ENCODE measurements at places on chromosomes 5 and 9.

DNA sequence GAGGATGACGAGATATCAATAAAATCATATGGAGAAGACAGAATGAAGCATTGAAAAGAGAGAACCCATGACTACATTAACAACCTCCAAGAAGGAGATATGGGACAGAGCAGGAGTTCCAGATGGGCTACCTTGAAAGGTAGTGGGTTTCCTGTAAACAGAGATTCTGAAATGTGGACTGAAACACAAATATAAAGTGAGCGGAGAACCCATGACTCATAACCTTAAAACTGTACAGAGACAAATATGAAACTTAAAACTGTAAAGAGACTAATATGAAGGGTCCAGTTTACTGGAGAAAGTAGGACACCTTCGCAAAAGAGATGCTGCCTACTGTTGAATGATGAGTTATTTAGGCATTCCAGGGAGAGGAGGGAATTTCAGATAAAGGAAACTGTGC is 383.7 kb downstream of the CAAP1 start:
- DNase-seq: no peak

GRCh38 chr9:82912645-82913044 is 150.3 kb downstream of the RASEF start:
- DNase-seq: no peak

DNA sequence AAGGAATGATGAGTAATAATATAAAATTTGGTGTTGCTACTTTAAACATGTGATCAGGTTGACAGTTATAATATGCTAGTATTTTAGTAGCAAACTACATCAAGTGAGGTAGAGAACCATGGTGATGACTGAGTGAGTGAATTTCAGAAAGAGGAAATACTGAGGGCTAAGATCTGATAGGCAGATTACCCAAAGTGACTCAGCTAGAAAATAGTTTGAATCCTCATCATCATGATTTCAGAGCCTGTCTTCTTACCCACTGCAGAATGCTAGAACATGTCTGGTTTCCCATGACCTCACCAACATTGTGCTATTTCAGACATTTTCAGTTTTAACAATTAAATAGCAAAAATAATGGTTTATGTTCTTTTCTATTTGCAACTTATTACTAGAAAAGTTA is 602.1 kb downstream of the TAF11L14 start:
- DNase-seq: no peak

DNA sequence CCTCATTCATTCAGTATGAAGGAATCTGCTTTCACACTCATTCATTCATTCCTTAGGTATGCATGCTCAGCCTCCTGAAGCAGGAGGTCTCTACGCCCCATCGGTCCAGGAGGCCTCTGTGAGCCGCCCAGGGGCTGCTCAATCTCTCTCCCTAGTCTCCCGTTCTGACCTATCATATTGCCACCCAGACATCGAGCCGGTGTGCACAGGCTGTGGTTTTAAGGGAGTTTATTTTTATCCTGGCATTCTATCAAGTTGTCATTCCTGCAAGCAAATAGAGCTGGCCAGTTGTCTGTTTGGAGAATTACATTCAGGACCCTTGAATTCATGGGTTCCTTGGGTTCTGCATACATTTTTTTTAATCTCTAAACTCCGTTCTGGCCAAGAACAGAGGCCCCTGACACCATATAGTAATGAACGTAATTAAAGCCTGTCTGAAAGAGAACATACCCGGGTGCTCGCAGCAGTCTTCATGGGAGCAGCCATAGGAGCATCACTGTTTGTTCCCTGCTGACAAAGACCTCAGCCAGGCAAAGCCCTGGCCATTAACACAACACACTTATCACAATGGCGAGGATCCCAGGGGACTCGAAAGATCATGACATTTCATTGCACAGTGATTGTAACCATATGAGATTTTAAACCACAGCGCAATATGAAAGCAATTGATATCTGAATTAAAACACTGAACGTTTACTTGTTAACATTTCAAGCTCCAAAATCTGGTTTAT is 80.9 kb downstream of the ADAMTS16 start:
- DNase-seq: no peak

GRCh38 chr5:34022121-34022705 is 14.4 kb upstream of the AMACR start:
- no peak for DNase-seq

- no peak for DNase-seq
Measured at GRCh38 chr5:79792463-79792862, 102.8 kb downstream of the CMYA5 start.

DNA sequence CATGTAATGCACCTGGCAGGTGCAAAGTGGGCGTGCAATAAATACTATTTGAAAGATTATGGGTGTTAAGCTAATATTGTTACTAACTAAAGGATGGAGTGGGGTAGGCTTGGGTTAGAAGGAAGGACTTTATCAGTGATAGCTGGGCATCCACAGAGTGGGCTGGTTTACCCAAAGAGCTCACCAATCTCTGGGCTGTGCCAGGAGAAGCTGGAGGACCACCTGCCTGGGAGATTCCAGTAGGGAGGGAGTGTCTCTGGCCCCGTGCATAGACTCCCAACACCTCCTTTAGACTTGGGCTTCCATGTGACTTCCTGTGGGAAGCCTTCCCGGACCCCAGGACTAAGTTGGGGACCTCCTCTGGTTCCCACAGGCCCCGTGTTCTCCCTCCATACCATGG is 5.6 kb upstream of the URM1 start:
- DNase-seq: no peak

DNA sequence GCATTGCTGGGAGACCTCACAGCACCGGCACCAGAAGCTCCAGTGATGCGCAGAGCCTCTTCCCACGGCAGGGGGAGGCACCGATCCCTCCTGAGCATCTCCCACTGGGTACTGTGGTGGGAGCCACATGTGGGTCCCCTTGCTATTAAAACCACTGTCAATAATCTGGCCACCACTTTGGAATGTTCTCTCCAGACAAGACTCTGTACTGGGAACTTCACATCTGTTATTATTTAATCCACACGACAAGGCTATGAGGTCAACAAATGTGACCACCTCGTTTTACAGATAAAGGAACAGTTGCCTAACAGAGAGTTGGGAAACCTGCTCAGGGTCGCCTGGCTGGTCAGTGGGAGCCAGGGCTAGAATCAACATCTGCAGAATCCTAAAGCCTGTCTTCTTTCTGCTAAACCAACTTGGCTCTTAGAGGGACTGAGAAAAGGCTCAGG is 72.7 kb downstream of the EPB41L4B start:
- no peak for DNase-seq

- no peak for DNase-seq
Measured at GRCh38 chr9:110208031-110208430, at the start of gene C9orf152. Gene C9orf152, minus strand, starts transcription at chr9:110208159. Its CDS starts 580 bp downstream, at chr9:110207579.

DNA sequence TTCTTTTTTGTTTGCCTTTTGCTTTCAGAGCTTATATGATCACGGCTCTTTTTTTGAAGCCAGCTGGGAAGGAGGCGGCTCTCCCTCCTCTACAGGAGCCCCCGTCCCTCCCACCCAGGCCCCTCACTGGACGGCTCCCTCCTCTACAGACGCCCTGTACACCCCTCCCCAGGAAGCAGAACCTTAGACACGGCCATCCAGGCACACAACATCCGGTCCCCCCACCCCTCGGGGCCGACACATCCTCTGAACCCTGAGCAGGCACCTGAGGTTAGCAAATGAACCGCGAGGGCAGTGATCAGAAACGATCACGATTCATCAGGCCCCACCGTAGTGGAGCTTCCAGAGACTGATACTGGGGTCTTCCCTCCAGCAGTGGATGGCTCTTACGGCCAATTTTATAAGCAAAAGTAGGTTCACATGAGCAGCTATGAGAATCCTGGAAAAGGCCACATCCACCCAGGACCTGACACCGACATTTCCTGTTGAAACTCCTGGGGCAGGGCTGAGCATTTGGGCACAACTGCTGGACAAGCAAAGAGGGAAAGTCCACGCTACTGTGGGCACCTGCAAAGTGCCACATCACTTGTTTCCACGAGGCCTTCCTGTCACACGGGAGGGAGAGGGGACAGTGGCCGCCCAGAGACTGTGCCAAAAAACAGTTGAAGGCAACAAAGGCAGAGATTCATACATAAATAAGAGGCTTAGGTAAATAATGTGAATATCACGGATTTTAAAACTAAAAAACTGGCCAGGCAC is 78.9 kb downstream of the SEMA4D start:
- peak; percentile 54 for DNase-seq

GRCh38 chr9:137270929-137271695 is 6.4 kb upstream of the TOR4A start:
- no peak for DNase-seq

- no peak for DNase-seq
Measured at GRCh38 chr5:91132550-91132949, 250.6 kb downstream of the ARRDC3 start.

DNA sequence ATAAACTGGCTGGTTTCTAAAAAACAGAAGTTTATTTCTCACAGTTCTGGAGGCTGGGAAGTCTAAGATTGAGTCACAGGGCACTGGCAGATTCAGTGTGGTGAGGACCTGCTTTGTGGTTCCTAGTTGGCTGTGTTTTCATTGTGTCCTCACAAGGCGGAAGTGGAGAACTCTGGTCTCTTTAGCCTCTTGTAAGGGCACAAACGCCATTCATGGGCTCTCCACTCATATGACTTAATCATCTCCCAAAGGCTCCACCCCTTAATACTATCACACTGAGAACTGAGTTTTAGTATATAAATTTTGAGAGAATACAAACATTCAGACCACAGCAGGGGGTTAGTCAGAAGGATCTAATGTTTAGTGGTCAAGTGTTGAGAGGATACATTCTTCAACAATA is 208.2 kb downstream of the SEC61B start:
- no peak for DNase-seq

- no peak for DNase-seq
Measured at GRCh38 chr9:70192707-70193106, 66.1 kb upstream of the SMC5 start.

- no peak for DNase-seq
Measured at GRCh38 chr5:96049398-96050272, 88.0 kb upstream of the ELL2 start.

DNA sequence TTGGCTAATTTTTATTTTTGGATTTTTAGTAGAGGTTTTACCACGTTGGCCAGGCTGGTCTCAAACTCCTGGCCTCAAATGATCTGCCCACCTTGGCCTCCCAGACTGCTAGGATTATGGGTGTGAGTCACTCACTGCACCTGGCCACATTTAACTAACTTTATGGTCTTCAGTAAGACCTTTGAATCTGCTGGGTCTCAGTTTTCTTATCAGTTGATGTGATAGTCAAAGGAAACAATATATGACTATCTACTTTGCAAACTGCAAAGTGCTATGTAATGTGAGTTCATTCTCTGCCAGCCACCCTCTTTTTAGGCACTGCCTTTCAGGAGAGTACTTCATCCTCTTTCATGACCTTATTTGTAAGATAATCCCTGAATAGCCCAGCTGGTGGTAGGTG is 474.7 kb downstream of the PDE4D start:
- DNase-seq: no peak

- DNase-seq: no peak
Measured at GRCh38 chr5:87392801-87393200, 19.9 kb downstream of the CCNH start.

DNA sequence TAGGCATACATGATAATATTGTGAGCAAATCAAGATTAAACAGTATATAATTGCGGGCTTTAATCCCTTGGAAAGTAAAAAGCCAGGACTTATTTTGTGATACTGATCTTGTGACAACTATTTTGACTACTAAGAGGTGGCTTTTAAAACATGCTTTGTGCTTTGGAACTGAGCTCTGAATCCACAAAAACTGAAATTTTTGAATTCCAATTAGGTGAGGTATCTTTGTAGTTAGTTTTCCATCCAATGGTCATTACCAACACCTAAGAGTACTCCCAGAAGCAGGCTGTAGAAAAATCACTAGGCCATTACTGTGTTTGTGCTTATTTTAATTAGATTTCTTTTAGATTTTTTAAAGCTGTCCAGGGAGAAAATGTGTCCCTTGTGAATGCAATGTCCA is 559.5 kb upstream of the WWC1 start:
- DNase-seq: no peak

DNA sequence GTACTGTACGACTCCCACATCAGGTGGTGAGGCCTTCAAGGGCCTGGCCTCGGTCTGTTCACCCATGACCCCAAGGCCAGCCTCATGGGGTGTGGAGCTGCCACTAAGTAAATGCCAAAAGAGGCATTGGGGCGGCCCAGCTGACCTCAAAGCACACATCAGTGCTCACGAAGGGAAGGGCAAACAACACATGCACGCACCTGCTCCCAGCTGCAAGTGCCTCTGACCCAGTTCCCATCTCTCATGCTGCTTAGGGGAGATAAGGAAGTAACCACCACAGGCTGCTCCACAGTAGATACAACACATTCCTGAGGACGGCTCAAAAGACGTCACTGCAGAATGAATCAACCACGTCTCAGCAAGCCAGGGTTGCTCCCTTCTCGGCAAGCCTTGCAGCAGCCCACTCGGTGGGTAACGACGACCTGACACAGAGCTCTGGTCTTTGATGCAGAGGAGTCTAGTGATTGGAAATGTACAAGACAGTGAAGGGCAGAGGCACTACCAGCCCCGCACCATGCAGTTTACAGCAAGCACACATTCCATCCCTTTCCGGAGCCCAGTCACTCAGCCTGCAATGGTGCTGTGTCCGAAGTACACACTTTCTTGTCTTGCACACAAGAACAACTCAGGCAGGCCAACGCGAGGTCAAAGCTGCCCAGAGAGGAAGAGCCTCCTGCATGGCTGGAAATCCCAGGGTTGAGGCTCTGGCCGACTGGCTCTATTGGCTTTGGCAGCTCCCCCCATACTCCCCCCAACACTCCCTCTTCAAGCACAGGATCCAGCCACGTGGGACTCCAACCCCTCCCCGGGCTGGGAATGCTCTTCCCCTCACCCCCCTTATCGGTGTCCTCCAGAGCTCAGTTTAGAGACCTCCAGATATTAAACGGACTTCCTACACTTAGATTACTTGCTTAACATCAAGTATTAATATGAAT is 31.8 kb downstream of the FABP6 start:
- DNase-seq: no peak

- DNase-seq: no peak
Measured at GRCh38 chr5:77851176-77852067, 75.3 kb upstream of the TBCA start.

DNA sequence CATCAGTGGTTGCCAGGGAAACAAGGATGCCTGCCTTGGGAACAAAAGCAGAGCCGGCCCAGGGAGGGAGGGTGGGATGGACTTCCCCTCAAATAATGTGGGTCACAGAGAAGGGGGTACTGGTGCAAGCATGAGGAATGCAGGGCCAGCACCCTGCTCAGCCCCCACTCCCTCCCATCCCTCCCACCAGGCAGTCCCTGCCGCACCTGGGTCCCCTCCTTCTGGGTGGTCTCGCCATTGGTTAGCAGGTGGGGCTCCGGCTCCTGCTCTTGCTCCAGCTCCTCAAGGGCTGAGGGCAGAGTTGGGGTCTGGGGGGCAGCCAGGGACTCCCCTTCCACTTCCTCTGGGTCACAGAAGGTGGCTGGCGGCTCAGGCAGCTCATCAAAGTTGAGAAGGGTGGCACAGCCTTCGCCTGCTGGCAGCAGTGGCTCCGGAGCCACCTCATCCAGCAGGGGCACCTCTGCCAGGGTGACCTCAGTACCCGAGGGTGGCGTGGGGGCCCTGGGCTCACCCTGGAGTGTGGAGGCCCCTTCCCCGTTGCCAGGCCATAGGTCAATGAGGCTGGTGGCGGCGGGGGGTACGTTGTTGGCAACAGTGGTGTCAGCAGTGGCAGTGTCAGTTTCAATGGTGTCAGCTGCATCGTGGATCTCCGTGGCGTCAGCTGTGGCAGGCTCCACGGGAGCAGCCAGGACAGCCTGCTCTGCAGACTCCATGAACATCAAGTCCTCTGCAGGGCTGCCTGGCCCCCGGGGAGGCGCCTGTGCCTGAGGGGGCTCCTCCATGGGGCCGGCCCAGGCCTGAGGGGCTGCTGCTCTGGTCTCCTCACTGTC is 11.5 kb downstream of the PRR7 start:
- no peak for DNase-seq

All from stimulated activated CD4-positive, alpha-beta T cell treated with anti-CD3 and anti-CD28 coated beads, Interleukin-12 subunit alpha, Interleukin-12 subunit beta, amount 100 ng/mL, for 4 hours (primary cell).